ENCODE measurements at places on chromosomes 3 and 15. TPM values are rescaled to one million over a fixed set of nuclear protein-coding genes. Genes with fewer than 3 reads are reported as not detected.

The DPPA4 gene
- total RNA-seq, result 0.16 TPM

DNA sequence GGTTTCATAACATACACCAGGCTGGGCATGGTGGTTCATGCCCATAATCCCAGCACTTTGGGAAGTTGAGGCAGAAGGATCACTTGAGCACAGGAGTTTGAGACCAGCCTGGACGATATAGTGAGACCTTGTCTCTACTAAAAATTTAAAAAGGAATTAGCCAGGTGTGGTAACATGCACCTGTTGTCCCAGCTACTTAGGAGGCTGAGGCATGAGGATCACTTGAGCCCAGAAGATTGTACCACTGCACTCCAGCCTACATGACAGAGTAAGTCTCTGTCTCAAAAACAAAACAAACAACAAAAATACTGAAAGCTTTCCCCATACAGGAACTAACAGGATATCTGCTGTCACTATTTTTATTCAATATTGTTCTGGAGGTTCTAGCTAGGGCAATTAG is 20.9 kb downstream of the GREM1 start:
- no peaks in the 10 kb centered on the region for H3K27me3 ChIP-seq
- no peak overlapping the region for H3K4me3 ChIP-seq
- no peaks in the 10 kb centered on the region for H3K36me3 ChIP-seq
- H3K4me1 ChIP-seq, result no peaks in the 10 kb centered on the region

- no peak overlapping the region for H3K4me3 ChIP-seq
- H3K27ac ChIP-seq, result no peak overlapping the region
- H3K36me3 ChIP-seq, result no peaks in the 10 kb centered on the region
- H3K27me3 ChIP-seq, result no peaks in the 10 kb centered on the region
- no peak for DNase-seq
- peaks cover 74% of the 10 kb centered on the region for H3K4me1 ChIP-seq
These were observed 4.0 kb downstream of the TNK2 start for GRCh38 chr3:195904368-195904767.

GRCh38 chr3:120550546-120550945 is 45.6 kb upstream of the NDUFB4 start:
- H3K4me3 ChIP-seq, result no peak overlapping the region
- H3K36me3 ChIP-seq, result no peaks in the 10 kb centered on the region
- DNase-seq, result no peak
- no peaks in the 10 kb centered on the region for H3K4me1 ChIP-seq

DNA sequence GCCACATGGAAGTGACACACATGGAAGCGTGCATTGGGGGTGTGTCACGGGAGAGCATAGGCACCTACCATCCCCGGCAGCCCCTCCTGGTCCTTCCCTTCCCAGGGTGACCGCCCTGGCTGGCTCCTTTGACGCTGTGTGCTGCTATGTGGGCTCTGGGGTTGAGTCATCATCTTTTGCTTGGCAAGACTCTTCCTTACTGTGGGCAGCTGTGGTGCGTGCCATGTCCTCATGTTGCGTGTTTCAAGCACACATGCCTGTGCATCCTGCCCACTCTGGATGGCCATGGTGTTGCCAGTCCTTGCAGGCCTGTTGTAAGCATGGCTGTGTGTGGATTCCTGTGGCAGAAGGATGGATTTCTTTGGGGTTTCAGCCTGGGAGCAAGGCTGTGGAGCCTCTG is 14.0 kb downstream of the PLXNA1 start:
- H3K4me3 ChIP-seq, result no peak overlapping the region
- no peaks in the 10 kb centered on the region for H3K36me3 ChIP-seq
- no peak overlapping the region for H3K27ac ChIP-seq

DNA sequence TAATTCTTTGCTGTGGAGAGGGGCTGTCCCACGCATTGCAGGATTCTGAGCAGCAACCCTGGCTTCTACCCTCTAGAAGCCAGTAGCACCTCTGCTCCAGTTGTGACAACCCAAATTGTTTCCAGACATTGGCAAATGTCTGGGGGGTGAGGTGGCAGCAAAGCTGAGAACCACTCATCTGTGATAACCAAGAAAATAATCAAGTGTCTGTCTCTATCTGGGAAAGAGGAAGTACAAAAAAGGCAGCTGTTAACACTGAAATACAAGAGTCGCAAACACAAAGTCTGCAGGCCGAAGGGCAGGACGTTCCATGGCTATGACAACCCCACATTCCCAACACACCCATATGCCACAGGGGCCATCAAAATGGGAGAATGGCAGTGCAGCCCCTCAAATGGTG is 42.2 kb upstream of the GNB5 start:
- H3K27me3 ChIP-seq, result no peaks in the 10 kb centered on the region
- no peak overlapping the region for H3K4me3 ChIP-seq
- no peak overlapping the region for H3K27ac ChIP-seq
- no peaks in the 10 kb centered on the region for H3K36me3 ChIP-seq
- no peak for DNase-seq
- H3K4me1 ChIP-seq, result peaks cover 30% of the 10 kb centered on the region
